ENCODE measurements at places on chromosomes 2 and 18.

- no peak for DNase-seq
Measured at GRCh38 chr2:206217166-206217565, 57.3 kb upstream of the ZDBF2 start.

GRCh38 chr2:109467701-109468100 is 146.1 kb downstream of the SEPTIN10 start:
- no peak for DNase-seq

DNA sequence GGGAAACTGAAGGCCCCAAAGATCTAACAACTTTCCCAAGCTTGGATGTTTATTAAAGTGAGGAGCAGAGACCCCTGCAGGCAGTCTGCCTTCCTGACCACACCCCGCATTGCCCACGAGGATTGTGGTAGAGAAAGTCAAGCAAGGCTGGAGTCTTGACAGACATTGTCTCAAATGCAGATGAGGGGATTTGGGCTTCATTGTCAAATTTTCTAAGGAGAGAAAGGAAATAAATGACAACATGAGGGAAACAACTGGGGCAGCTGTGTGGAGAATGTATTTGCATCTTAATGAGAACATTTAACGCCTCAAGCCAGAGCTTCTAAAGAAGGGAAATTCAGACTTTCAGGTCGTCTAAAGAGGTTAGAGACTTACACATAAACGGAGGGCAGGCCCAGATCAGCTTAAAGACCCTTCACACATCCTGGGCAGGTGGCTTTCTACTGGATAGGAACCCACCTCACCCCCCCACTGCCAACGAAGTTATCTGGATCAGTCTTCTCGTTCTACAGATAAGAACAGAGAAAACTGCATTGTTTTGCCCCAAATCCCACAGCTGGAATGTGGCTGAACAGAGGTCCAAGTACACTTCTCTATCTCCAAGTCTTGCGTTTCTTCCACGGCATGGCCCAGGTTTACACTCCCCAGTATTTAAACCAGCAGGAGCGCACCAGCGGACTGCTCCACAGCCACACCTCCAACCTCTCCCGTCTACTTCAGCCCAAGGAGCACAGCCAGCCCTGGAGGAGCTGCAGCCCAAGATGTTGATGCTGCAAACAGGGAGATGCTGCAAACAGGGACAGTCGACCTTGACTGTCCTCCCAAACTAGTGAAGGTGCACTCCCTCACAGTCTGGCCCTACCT is 16.2 kb upstream of the SCG2 start:
- no peak for DNase-seq

DNA sequence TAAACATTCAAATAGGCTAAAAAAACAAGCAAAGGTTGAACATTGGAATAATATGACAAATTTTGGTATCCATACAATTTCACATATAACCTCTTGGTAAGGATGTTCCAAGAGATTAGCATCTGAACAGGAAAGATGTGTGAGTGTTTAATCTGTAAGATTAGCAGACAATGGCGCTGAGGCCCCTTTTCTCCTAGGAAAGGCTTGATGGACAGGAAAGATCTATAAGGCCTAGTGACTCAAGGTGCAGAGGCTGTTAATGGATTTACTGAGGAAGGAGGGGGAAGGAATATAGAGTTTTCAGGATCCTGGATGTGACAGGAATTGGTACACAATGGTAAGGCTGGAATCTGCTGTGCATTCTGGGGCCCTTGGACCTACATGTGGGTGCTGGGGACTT is 48.1 kb upstream of the SMAD2 start:
- DNase-seq = no peak

DNA sequence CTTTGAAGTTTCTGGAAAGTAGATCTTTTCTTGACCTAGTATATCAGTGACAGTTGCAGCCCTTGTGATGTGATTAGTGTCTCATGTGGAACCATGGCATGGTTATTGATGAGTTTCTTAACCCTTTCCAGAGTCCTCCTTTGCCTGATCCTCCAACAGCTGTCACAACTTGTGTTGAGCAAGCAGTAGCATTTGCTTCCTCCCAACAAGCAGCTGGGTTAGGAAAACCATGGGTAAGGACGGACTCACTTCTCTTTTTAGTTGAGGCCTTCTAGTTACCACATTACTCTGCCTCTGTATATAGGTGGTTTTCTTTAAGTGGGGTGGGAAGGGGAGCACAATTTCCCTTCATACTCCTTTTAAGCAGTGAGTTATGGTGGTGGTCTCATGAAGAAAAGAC is 96.3 kb downstream of the XRCC5 start:
- DNase-seq = no peak

DNA sequence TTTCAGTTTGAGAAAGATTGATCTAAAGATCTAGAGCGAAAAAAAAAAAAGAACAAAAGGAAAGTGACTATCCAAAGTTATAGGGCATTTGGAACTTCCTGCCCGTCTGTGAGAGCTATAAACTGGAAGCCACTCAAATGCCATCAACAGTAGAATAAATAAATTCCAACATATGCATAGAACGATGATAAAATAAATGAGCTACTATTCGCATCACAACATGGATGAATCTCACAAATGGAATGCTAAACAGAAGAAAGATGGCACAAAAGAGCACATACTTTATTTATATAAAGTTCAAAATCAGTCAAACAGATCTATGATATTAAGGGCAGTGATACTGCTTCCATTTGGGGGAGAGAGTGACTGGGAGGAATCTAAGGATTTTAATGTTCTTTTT is 128.8 kb downstream of the TTC32 start:
- no peak for DNase-seq

GRCh38 chr2:105081006-105081601 is 43.2 kb downstream of the MRPS9 start:
- DNase-seq = no peak
